Type B pancreatic cell (in vitro differentiated cells): ENCODE measurements at places on chromosomes 1 and 21. TPM values are rescaled to one million over a fixed set of nuclear protein-coding genes. Genes with fewer than 3 reads are reported as not detected.
A peak's percentile ranks its signal among the peaks of the same experiment; 100 is the strongest.

GRCh38 chr1:203996126-203996525, 76.8 kb upstream of the SOX13 start:
- no peak for DNase-seq

DNA sequence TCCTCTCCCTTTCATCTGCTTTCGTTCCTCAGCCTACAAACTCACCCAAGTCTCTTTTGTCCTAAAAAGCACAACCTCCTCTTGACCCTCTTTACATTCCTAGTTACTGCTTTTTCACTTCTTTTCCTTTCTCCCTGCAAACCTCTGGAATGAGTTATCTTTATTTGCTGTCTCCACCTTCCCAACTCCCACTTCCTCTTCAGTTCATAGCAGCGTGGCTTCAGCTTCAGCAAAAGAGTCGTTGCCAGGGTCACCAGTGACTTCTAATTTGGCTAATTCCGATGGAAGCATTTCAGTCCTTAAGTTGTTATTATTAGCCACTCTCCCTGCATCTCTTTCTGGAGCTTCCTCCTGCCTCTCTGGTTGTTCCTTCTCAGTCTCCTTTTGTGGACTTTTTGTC, 6.2 kb upstream of the TMEM54 start:
- no peak for DNase-seq

The CFHR1 gene
- not detected in 2 replicates for total RNA-seq

DNA sequence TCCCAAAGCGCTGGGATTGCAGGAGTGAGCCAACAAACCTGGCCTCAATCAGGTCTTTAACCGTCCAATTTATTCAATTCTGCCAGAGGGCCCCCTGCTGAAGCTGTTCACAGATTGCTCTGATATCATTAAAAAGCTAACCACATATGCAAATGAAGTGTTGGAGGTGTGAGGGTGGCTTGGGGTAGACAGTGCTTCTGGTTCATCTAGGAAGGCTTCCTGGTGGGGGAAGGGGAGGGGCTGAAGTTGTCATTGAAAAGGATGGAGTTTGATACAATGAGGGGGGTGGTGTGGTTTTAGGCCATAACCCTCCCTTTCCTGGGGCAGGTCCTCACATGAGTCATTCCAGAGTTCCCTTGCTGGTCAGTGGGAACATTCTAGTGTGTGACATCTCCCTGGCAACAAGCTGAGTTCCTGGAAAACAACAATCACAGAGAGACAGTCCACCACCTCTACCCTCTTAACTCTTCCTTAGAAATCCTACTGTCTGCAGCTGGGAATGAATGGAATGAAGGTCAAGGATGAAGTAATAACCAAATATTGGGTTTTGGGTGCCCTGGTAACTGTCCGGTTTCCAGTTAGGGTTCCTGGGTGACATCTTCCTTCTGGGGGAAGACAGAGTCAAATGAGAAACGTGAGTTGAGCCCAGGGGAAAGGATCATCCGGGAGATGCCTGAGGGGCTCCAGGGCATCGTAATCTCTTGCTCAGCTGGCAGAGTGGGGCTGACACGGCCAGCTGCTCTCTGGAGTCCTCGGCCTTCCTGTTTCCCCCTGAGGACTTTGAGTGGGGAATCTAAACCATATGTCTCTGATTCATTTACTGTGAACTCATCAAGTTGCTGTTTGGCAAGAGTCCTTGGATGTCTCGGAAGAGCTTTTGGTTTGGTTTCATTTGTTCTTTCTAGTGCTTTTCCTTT, 32.2 kb downstream of the BATF3 start:
- peak; percentile 36 for DNase-seq

GRCh38 chr1:5758000-5758858, 234.0 kb downstream of the NPHP4 start:
- no peak for DNase-seq

DNA sequence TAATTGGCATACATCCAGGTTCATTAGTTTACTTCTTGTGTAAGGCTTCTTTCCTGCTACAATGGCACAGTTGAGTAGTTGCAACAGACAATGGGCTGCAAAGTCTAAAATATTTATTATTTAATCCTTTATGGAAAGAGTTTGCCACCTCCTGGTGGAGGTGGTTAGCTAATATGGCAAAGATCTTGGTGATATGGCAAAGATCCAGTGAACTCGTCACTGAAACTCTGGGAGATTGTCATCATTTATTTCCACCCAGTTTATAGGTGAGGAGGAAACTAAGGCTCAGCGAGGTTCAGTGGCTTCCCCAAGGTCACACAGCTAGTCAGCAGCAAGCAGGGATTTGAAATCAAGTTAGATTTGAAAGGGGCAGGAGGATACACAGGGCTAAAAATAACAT, 16.1 kb upstream of the IFFO2 start:
- no peak for DNase-seq

The PCSK9 gene
- total RNA-seq: 9.5 and 15.3 TPM in 2 replicates

The PRDM15 gene
- 8.5 and 8.8 TPM in 2 replicates for total RNA-seq

DNA sequence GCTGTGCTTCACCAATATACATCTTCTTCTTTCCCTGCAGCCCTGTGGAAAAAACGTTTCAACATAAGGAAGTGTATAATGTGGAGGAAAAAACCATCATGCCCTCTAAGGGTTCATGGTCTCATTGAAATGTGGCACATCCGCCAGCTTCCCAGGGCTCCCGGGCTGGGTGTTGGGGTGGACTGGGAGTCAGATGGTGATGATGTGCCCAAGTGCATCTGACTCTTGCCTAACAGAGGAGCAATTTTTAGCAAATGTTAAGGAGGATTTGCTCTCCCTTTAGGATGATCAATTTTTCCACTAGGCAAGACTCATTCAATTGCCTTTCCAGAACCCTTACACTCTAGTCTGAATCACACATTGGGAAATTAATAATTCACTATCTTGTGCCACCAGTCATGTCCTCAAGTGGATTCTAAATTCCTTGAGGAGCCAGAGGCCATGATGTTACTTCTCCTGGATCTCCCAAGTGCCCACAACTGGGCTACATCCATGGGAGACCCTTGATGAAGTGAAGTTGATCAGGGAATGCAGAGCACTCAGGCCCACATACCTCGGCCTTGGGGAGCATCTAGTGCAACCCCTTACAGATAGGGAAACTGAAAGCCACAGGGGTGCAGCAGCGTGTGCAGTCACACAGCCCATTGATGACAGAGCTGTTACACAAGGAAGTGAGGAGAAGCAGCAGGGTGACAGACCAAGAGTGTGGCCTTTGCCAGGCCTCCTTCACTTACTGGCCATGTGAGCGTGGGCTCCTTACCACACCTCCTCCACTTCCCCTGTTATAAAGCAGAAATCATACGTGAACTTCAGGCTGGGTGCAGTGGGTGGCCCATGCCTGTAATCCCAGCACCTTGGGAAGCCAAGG, 100.0 kb upstream of the SLC44A3 start:
- no peak for DNase-seq

The GIPC2 gene
- total RNA-seq: 2.9 and 4.8 TPM in 2 replicates

The NTRK1 gene
- 0.12 and 6.6 TPM in 2 replicates for total RNA-seq

The STIL gene
- total RNA-seq: 7.4 and 19.7 TPM in 2 replicates

DNA sequence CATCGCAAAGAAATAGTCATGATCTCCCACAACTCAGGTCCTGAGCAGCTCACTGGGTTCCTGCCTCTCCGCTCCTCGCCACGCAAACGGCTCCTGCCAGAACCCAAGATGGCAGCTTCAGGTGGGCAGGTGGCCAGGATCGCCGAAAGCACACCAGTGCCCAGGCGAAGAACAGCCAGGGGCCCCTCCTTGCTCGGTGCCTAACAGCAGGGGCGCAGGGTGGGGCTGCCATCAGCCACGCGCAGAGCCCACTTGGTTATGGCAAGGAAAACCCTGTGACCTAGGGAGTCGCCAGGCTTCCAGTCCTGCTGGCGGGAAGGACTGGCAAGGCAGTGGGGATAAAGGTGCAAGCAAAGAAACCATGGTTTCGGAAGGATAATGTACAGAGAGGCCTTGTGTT, 47.5 kb downstream of the ARID4B start:
- no peak for DNase-seq

DNA sequence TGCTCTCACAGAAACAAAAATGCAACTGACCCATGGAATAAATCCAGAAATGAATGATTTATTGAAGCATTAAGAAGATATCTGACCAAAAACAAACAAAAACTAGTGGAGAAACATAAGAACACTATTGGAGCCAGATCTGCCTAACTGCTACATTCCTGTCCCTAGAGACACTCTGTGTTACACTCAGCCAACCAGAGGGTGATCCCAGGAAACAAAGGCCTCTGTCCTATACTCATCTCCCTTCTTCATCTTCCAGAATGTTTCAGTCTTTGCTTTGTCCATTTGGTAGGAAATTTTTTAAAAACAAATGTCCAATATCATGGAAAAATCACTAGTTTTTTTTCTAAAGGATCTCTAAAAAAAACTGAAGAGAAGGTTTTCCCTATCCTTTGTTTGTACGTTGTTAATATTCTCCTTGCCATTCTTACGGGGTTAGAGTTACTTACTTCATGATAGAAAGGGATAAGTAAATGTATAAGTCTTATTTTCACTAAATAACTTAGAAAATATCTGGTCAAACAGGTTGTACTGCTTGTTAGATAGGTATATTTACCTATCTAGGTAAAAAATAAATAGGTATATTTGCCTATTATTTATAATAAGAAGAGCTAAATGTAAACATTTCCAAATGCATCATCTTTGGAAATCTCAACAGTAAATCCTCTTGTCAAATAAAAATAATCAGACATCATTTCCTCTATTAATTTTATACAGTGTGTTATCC, 59.1 kb downstream of the NME7 start:
- no peak for DNase-seq

The NPHS2 gene
- 0.31 TPM in 1 of 2 replicates, not detected in the other for total RNA-seq

DNA sequence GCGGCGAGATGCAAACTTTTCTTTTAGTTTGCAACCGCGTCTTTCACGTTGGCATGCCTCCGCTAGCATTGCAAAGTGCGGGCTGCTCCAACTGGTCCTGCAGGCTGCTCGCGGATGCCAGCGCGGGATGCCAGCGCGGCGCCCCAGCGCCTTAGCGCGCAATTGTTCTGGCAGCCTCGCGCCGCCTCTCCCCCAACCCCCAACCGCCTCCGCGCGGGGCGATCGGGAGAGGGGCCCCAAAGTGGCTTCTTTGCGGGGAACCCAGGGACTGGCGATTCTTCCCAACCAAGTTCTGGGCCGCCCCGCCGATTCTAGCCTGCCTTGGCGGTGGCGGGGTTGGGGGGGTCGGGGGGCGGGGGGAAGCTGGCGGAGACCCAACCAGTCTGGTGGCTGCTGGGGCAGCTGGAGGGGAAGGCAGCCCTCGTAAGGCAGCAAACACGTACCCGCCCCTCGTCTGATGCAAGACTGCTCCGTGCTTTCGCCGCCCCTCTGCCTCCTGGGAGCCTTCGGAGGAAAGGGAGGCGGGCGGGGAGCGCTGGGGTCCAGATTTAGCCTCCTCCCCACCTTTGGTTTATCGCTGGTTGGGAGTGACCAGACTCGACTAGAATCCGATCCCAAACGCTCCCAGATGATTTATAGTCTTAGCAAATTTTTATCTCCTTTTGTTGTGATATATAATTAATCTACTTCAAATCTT, 756 bp downstream of the PHGDH start:
- DNase-seq: peak; percentile 81
